ENCODE measurements at places on chromosomes 6 and 20. TPM values are rescaled to one million over a fixed set of nuclear protein-coding genes. Genes with fewer than 3 reads are reported as not detected.

Gene CD93
- 104 TPM for total RNA-seq

Gene LAMA4
- total RNA-seq: 20.7 TPM

Gene CASS4
- total RNA-seq: 3.0 TPM

Gene PGC
- total RNA-seq: not detected

Measured in kidney (tissue), 22 donors.